Activated CD8-positive, alpha-beta T cell treated with anti-CD3 and anti-CD28 coated beads, Interleukin-2, amount 10 ng/mL, durations not matched to agents 7 days and 5 days (primary cell): ENCODE measurements at places on chromosomes 7 and 10. TPM values are rescaled to one million over a fixed set of nuclear protein-coding genes. Genes with fewer than 3 reads are reported as not detected.

SFXN3 gene
- 24.7 TPM for total RNA-seq

DNA sequence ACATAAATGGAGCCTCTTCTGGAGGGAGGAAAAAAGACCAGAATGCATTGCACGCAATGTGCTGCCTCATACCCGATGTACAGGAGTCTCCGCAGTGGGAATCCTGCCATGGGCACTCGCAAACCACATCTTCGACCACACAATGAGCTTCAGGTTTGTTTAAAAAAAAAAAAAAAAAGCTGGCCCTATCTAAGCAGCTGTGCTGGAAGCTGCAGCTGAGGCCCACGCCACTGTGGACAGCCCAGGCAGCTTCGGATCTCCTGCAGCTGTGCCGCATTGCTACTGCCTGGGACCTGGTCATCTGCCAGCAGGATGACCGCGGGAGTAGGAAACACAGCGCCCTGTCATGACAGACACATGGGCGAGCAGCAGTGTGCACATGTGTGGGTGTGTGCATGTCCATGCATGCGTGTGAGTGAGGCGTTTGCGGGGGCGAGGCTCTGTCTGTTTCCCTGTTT is 26.0 kb downstream of the EN2 start:
- H3K27me3 ChIP-seq = peaks cover 35% of the 10 kb centered on the region
- no peak overlapping the region for H3K27ac ChIP-seq
- peaks cover 11% of the 10 kb centered on the region for H3K4me1 ChIP-seq
- H3K4me3 ChIP-seq = no peak overlapping the region

SLC13A4 gene
- total RNA-seq = not detected

DNA sequence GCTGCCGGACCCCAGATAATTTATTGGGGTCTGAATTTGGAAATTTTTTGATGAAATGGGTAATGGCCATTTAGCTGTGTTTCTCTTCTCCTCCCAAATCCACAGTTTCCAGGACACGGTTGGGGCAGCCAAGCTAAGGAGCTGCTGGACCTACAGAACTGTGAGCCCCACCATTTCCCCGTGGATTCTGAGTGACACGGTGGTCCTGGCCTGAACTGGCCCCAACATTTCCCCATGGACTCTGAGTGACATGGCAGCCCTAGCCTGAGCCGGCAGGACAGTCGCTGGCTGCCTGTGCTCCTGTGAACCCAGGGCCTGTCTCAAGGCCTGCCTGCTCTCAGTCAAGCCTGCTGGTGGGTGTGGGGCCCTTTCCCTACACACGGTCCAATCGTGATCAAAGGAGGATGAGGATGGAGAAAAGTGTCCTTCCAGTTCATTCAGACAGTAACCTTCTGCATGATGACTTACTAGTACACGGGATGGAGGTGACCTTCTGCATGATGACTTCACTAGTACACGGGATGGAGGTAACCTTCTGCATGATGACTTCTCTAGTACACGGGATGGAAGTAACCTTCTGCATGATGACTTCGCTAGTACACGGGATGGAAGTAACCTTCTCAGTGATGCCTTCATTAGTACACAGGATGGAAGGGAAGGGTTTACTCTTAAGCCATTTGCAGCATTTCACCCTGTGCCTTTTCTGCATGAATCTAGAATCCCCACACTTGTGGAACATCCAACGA is 359.9 kb downstream of the GLRX3 start:
- no peaks in the 10 kb centered on the region for H3K27me3 ChIP-seq
- DNase-seq = no peak
- H3K4me3 ChIP-seq = no peak overlapping the region
- no peak overlapping the region for H3K27ac ChIP-seq

TRA2A gene
- 113 TPM for total RNA-seq

GRCh38 chr7:44587843-44588711 is 6.0 kb upstream of the TMED4 start:
- peaks cover 8% of the 10 kb centered on the region for H3K4me1 ChIP-seq
- H3K27ac ChIP-seq = peak overlapping the region; percentile 39
- no peaks in the 10 kb centered on the region for H3K36me3 ChIP-seq

- H3K36me3 ChIP-seq = no peaks in the 10 kb centered on the region
- H3K27ac ChIP-seq = no peak overlapping the region
- H3K4me1 ChIP-seq = peaks cover 5% of the 10 kb centered on the region
- DNase-seq = no peak
Measured at GRCh38 chr10:29104661-29105399, 184.0 kb upstream of the LYZL1 start.

SAMD9 gene
- 51.0 TPM for total RNA-seq

KCNH2 gene
- total RNA-seq = not detected

PIK3CG gene
- 55.6 TPM for total RNA-seq
